ENCODE measurements at places on chromosomes 13 and 19.

DNA sequence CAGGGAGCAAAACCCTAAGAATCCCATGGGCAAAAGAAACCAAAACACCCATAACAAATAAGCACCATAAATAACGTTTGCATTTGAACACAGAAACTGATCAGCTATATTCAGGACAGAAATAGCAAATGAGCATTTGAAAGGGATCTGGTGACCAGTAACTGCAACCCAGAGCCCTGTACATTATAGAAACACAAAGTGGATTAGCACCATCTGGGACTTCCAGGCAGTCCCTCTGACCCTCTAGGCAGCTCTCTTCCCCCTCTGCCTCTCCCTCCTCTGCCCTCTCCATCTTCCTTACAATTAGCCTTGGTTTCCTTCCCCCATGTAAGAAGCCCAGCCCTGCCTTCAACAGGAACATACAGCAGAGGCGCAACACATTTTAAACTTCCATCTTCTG is 215.0 kb downstream of the DCLK1 start:
- no peak for DNase-seq

- DNase-seq: no peak
These were observed 115.8 kb upstream of the TMTC4 start for GRCh38 chr13:100790405-100790804.

GRCh38 chr13:107866941-107867623 is 348.3 kb downstream of the LIG4 start:
- peak; percentile 23 for DNase-seq

- no peak for DNase-seq
These were observed 2.1 kb downstream of the DNAJB1 start for GRCh38 chr19:14516048-14516534.

DNA sequence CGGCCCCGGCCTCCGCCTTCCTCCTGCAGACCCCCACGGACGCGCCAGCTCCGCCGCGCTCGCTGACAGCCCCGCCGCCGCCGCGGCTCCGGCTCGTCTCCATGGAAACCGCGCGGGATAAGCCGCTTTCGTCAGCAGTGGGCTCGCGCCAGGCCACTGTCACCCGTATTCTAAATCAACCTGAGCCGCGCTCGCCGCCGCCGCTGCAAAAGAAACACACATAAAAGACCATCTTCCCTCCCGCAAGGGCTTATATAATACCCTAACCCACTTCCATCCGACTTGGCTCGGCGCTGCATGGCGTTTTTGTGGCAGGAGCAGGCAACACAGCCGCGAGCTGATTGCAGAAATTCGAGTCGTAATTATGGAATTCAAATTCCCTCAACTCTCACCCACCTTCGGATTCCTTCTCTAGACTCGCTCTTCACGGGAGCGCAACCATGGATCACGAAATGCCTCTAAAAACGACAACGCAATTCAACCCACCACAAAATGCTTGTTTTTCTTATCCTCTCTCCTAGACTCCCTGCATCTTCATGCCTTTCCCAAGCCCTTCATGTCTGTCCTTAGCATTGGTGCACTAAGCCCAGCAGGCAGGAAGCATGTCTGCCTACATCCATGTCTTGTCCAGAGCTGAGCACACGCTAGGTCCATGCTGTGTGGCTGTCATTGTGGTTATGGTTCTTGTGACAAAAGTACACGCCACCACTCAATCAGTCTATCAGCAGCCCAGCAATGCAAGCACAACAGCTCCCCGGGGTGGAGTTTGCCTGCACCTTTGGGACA is at the start of gene AMER2:
TSS of gene AMER2 (minus strand) at position 772 of the 786 bp plus-strand sequence. CDS start at position 103, 669 bp downstream.
- peak; percentile 21 for DNase-seq

- no peak for DNase-seq
These were observed 20.3 kb downstream of the ATP12A start for GRCh38 chr13:24700539-24700938.

DNA sequence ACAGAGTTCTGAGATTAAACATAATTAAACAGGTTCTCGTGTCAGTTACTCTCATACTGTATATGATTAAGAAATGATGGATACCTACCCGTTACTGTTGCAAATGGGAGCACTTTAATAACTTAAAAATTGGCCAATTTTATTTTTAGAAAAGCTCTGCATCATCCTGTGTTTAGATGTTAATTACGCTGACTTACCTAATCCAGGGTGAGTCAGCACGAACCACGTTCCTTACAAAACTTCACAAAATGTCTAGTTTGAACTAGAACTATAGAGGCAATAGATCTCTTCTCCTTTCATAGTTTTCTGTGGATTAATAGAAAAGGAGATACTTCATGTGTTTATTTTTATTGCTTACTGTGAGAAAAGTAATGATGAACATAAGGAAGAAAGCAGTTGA is 363.9 kb downstream of the MYO16 start:
- peak; percentile 22 for DNase-seq

DNA sequence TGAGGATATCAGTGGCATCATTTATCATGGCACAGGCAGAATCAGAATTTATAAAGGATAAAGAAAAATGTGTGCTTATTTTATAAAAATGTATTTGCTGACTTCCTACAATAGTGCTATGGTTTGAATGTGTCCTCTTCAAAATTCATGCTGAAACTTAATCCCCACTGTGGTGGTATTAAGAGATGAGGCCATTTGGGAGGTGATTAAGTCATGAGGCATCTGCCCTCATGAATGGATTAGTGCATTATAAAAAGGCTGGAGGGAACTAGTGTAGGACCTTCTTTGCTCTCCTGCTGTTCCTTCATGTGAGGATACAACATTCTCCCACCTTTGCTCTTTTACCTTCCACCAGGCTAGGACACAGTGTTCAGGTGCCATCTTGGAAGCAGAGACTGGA is 212.8 kb downstream of the RFC3 start:
- peak; percentile 42 for DNase-seq

GRCh38 chr19:41255171-41255570 is 9.0 kb upstream of the HNRNPUL1 start:
- DNase-seq: no peak

DNA sequence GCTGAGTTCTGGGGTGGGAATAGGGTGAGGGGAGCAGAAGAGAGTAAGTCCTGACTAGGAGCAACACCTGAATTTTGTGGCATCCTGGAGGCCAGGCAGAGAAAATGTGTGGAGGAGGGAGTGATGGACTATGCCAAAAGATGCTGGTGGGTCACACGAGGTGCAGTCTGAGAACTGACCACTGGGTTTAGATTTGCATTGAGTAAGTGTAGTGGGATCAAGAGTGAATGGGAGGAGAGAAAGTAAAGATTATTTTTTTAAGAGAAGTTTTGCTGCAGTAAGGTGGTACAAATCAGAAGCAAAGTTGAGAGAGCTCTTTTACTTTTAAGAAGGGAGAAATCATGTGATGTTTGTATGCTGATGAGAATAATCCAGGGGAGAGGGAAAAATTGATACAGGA is 405.1 kb downstream of the DLEU7 start:
- no peak for DNase-seq

- no peak for DNase-seq
These were observed 98.7 kb upstream of the KL start for GRCh38 chr13:32917504-32917903.

DNA sequence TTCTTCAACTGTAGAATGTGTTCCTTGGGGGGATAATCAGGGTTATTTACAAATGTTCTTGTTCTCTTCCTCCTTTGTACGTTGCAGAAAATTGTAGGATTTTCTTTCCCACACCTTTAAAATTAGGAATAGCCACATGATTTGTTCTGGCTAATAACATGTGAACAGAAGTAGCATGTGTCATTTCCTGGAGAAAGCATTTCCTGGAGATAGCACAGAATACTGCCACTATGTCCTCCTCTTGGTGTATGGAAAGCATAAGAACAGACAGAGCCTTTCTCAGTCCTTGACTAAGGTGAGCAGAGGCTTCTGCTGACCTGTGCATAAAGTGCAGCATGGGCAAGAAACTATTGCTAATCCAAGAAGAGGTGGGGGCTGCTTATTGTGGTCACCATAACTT is 101.8 kb downstream of the FAM216B start:
- peak; percentile 10 for DNase-seq

DNA sequence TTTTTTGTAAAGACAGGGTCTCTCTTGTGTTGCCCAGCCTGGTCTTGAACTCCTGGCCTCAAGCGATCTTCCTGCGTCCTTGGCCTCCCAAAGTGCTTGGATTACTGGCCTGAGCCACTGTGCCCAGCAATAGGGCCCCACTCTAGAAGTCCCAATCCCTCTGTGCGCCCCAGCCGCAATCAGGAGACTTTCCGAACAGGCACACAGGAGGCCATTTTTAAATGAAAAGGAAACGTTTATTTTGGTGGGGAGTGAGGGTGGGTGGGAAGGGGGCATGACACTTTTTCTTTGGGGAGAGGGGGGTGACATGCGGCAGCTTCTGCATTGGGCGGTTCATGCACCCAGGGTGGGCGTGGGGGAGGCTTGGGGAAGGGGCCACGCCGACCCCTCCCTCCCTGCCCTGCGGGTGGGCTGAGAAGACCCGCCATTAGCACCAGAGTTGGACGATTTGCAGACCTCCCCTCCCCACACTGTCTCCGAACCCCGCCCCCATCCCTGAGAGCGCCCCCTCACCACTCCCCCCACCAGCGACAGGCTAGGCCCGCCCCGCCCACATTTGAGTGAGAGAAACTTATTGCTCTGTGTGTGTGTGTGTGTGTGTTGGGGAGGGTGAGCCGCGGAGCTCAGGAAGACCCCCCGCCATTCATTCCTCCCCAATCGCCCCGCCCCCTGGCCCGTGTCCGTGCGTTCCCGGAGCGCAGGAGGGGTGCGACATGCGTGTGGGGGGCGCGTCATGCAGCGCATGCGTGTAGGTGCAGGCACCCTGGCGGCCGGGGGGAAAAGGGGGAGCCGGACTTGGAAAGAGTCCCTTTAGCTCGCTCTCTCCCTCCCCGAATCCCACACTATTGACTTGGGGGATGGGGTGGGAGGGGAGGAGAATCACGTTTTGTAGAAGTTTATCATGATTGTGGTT is 17.2 kb downstream of the KCNC3 start:
- no peak for DNase-seq

- peak; percentile 25 for DNase-seq
These were observed 932.3 kb downstream of the EFNB2 start for GRCh38 chr13:105602956-105603670.

- no peak for DNase-seq
These were observed 29.9 kb upstream of the F7 start for GRCh38 chr13:113075711-113076110.

GRCh38 chr19:35143818-35144217 is 763 bp downstream of the FXYD7 start:
- no peak for DNase-seq

- DNase-seq: no peak
These were observed 918 bp upstream of the FUZ start for GRCh38 chr19:49814010-49814409.

DNA sequence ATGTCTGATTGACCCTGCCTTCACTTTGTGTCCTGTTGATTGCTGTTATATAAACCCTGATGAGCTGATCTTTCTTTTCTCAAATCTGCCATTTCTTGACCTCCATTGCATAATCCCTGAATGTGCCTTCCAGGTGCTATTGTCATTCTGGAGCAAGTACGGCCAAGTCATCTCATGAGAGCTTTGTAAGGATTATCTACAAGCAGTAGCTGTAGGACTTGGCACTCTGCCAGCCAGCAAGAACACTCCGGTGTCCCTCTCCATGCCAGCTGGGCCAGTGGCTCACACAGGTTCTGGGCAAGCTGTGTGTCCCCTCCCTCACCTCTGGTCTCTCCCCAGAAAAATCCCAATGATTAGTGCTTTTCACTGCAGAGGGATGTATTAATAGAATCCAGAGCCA is 348.1 kb downstream of the FOXO1 start:
- DNase-seq: no peak

DNA sequence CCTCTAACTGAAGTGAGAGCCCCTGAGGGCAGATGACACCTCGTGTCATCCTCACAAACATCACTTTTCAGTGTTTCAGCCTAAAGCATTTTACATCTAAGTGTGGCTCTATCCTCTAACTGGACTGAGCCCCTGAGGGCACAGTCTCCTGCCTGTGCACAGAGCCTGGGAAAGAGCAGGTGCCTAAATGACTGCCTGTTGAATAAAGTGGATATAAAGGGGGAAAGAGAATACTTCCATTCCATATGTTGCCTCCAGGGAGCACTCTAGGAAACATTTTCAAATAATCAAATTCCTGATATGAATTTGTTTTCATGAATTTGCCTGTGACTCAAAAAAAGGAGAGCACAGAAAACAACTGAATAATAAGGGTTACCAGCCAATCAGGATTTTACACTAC is 32.2 kb downstream of the CNMD start:
- DNase-seq: no peak

- no peak for DNase-seq
These were observed 2.3 kb downstream of the DDX39A start for GRCh38 chr19:14416817-14417231.

DNA sequence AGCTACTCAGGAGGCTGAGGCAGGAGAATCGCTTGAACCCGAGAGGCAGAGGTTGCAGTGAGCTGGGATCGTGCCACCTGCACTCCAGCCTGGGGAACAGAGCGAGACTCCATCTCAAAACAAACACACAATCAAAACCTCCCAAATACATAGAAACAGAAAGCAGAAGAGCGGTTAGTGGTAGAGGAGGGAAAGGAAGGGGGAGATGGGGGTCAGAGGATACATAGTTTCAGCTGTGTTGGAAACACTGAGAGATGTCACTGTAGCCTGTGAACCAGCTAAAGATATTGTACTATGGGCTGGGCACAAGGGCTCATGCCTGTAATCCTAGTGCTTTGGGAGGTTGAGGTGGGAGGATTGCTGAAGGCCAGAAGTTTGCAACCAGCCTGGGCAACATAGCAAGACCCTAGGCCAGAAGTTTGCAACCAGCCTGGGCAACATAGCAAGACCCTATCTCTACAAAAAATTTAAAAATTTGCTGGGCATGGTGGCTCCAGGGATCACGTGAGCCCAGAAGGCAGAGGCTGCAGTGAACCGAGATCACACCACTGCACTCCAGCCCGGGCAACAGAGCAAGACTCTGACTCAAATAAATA is 49.9 kb downstream of the GNG7 start:
- DNase-seq: no peak

GRCh38 chr19:40055049-40055448 is 982 bp downstream of the ZNF780B start:
- DNase-seq: no peak

- no peak for DNase-seq
These were observed 94.1 kb upstream of the UFM1 start for GRCh38 chr13:38255600-38255999.
